ENCODE measurements at places on chromosomes 1 and 21.

GRCh38 chr1:151318975-151319374 is 8.2 kb downstream of the PI4KB start:
- peaks cover 24% of the 10 kb centered on the region for H3K36me3 ChIP-seq
- H3K27me3 ChIP-seq, result no peaks in the 10 kb centered on the region
- H3K4me1 ChIP-seq, result peaks cover 20% of the 10 kb centered on the region
- H3K27ac ChIP-seq, result no peak overlapping the region
- H3K4me3 ChIP-seq, result no peak overlapping the region
- no peak for DNase-seq

DNA sequence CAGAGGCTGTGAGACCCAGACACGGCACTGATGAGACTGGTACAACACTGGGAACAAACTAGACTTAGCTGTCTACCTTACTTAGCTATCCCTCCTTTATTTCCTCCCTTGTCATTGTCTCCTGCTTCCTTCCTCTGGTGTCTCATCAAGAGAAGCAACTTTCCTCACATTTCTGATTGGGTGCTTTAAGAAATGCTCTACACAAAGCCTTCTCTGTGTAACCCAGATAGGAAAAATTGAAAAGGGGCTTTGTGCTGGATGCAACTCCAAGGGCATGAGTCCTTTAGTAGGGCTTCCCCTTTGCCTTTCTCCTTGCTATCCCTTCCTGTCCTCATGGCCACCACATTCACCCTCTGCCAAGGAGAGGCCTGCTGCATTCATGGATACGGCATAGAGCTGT is 274.5 kb downstream of the VAV3 start:
- no peaks in the 10 kb centered on the region for H3K27me3 ChIP-seq
- H3K4me1 ChIP-seq, result peaks cover 3% of the 10 kb centered on the region
- no peaks in the 10 kb centered on the region for H3K36me3 ChIP-seq
- H3K27ac ChIP-seq, result no peak overlapping the region

GRCh38 chr1:112704391-112704933 is 2.5 kb downstream of the RHOC start:
- peak; percentile 70 for DNase-seq
- peak overlapping the region; percentile 71 for H3K4me3 ChIP-seq
- H3K27me3 ChIP-seq, result peaks cover 9% of the 10 kb centered on the region
- H3K4me1 ChIP-seq, result peaks cover 59% of the 10 kb centered on the region
- H3K27ac ChIP-seq, result peak overlapping the region; percentile 72

- no peaks in the 10 kb centered on the region for H3K4me1 ChIP-seq
- DNase-seq, result no peak
Observed at GRCh38 chr1:110519125-110519810, at the start of gene KCNA10. KCNA10 (minus strand) TSS chr1:110519175; CDS start chr1:110518787, 388 bp downstream.

- H3K27ac ChIP-seq, result no peak overlapping the region
- no peaks in the 10 kb centered on the region for H3K4me1 ChIP-seq
- H3K4me3 ChIP-seq, result no peak overlapping the region
- DNase-seq, result no peak
- H3K27me3 ChIP-seq, result peaks cover 2% of the 10 kb centered on the region
Observed at GRCh38 chr1:5198328-5198727, 543.9 kb downstream of the AJAP1 start.

DNA sequence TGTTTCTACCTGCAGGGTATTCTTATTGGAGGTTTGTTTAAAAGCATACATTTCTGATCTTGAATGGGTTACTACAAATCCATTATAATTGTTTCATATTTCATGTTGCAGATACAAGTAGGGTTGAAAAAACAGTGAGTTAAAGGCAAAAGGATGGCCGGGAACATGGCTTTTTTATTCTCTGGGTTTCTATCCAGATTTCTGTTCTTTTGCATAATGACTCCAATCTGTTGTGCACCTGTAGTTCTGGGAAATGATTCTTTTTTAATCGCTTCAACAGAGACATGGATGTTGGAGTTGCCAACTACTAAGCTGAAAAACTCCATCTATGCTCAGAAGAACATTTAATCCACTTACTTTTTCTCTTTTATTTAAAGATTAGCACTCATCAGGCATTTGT is 2.7 kb upstream of the ADAMTS1 start:
- no peak overlapping the region for H3K27ac ChIP-seq
- H3K4me1 ChIP-seq, result peaks cover 30% of the 10 kb centered on the region
- H3K4me3 ChIP-seq, result no peak overlapping the region
- DNase-seq, result no peak
- peaks cover 51% of the 10 kb centered on the region for H3K27me3 ChIP-seq
- no peaks in the 10 kb centered on the region for H3K36me3 ChIP-seq

Data from activated CD8-positive, alpha-beta T cell treated with anti-CD3 and anti-CD28 coated beads for 36 hours (primary cell).